A549 treated with ZK216348 at 1 μM for 4 hours (cell line): ENCODE measurements at places on chromosomes 6 and 20. TPM values are rescaled to one million over a fixed set of nuclear protein-coding genes. Genes with fewer than 3 reads are reported as not detected.

Gene APMAP
- 145 to 179 TPM (median 170 TPM) in 5 replicates for total RNA-seq

Gene NQO2
- total RNA-seq: 68.4 to 80.9 TPM (median 72.7 TPM) in 5 replicates

Gene KIAA0408
- 5.6 to 8.2 TPM (median 5.8 TPM) in 5 replicates for total RNA-seq

Gene SLC16A10
- 0.08 to 0.51 TPM (median 0.34 TPM) in 5 replicates for total RNA-seq

Gene BMP2
- total RNA-seq: 0.19 to 0.64 TPM (median 0.44 TPM) in 5 replicates
